Endodermal cell (in vitro differentiated cells): ENCODE measurements at places on chromosomes 7 and 10. TPM values are rescaled to one million over a fixed set of nuclear protein-coding genes. Genes with fewer than 3 reads are reported as not detected.

Gene CYP3A7
- not detected in 2 replicates for total RNA-seq

Gene AASS
- total RNA-seq, result 36.7 to 63.1 TPM (median 60.5 TPM) in 3 replicates

Gene CCDC172
- total RNA-seq, result 0.37 TPM in 1 of 2 replicates, not detected in the other

Gene SFTPA1
- total RNA-seq, result not detected in 3 replicates

Gene HOGA1
- 0.21 to 1.7 TPM (median 0.38 TPM) in 3 replicates for total RNA-seq

Gene IKZF1
- total RNA-seq, result 0.18 and 0.55 TPM in 2 replicates

Gene LRRD1
- total RNA-seq, result not detected in 2 replicates

GRCh38 chr10:18368273-18368672 lies 228.0 kb downstream of the CACNB2 start:
- no peak overlapping the region for H3K4me3 ChIP-seq
- DNase-seq, result no peak
- no peaks in the 10 kb centered on the region for H3K36me3 ChIP-seq
- H3K27ac ChIP-seq, result no peak overlapping the region
- no peaks in the 10 kb centered on the region for H3K27me3 ChIP-seq

GRCh38 chr10:77430530-77430929 lies 207.1 kb downstream of the KCNMA1 start:
- DNase-seq, result no peak
- H3K27me3 ChIP-seq, result no peaks in the 10 kb centered on the region
- H3K36me3 ChIP-seq, result no peaks in the 10 kb centered on the region

DNA sequence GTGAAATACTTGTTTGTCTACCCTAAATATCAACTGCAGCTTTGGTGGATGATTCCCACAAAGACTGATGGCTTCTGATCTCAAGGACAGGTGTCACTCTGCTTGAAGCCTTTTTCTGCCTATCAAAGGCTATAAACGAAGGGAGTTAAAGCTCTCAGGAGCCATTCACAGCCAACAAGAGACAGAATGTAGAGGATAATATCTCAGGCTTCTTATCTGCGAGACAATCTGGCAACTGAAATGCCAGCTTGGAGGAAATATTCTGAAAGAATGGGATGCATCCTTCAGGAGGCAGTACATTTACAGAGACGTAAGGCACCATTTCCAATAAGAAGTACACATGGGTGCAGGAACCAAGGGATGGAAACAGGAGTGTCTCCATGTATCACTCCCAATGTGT lies 549.4 kb downstream of the GPAM start:
- no peak for DNase-seq
- H3K27me3 ChIP-seq, result no peaks in the 10 kb centered on the region
- H3K27ac ChIP-seq, result no peak overlapping the region
- no peaks in the 10 kb centered on the region for H3K4me1 ChIP-seq

DNA sequence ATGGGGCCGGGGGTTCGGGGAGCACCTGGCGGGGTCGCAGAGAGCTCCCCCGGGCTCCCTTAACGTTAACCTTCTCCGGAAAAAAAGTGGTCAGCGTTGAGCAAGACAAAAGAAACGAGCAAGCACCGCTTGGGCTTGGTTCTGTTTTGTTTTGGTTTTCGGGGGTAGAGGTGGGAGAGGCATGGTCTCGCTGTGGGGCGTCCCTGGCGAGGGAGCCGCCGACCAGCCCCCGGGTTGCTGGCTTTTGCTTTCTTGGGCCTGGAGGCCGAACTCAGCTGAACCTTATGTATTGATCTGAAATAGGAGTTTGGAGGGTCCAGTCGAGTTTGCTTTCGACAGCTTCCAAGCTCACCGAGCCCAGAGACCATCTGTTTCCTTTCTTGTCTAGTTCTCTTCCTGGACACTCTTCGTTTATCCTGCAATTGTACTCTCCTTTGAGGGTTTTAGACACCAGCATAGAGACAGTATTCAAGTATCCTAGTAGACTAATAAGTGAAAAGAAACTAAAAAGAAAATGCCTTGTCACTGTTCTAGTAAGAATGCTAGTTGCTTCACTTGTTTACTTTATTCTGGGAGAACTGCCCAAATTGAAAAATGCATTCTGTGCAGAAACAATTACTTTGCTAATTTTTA lies 980 bp downstream of the FHIP2A start:
- H3K4me3 ChIP-seq, result peak overlapping the region; percentile 85
- H3K27me3 ChIP-seq, result no peaks in the 10 kb centered on the region
- peak; percentile 77 for DNase-seq
- peak overlapping the region; percentile 79 for H3K27ac ChIP-seq
